ENCODE measurements at places on chromosomes 1 and 21.

GRCh38 chr21:25115021-25115420 lies 492.3 kb downstream of the MRPL39 start:
- no peak for DNase-seq

- no peak for DNase-seq
These were observed 34.5 kb downstream of the LHX4 start for GRCh38 chr1:180264595-180264994.

- peak; percentile 42 for DNase-seq
These were observed 179.3 kb downstream of the NR5A2 start for GRCh38 chr1:200206761-200207160.

DNA sequence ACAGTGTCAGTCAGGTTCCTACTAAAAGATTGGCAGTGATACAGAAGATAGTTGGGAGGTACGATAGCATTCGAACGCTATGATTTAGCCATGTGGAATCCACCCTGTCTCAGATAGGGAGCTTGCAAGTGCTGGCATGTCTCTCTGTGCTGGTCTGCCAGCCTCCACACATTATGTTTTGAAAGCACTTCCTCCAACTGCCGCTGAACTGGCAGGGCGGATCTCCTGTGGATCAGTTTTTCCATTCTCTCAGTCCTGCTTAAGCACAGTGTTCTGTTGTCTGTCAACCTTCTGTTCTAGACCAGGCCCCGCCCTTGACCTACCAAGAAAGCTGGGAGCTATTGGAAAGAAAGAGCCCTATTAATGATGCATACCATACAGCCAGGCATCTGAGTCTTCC lies 65.5 kb upstream of the PALMD start:
- no peak for DNase-seq

DNA sequence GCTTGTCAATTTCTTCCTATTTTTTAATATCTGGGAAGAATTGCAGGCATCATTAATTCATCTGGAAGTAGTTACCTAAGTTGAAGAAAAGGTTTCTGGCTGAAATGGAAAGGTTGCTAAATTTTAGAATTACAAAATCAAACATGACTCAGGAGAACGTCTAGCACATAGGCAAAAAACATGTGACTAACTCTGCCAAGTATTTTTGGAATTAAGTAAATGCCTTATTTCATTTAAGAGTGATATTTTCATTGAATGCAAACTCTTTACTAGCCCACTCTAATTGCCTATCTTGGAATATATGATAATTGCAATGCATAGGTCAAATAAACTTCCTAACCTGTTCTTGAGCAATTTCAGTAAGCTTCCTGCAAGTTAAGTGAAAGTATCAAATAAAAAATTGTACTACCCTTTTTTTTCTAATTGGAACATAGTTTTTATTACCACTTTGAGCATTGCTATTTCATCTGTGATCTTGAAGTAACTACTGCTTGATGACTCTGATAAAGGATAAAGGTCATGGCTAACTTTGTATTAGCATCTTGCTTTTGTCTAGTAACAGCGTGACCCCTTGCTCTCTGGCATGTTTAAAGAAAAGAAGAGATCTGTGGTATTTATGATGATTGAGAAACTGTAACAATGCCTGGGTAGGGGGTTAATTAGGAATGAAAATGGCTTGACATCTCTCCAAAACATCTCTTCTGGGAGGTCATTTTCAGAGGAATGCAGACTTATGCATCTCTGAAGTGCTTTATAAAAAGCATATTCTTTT lies 208.3 kb upstream of the NCAM2 start:
- no peak for DNase-seq

All from MG63 (cell line).